Brain (organoid and tissue), 16 donors: ENCODE measurements at places on chromosomes 6 and 20.

DNA sequence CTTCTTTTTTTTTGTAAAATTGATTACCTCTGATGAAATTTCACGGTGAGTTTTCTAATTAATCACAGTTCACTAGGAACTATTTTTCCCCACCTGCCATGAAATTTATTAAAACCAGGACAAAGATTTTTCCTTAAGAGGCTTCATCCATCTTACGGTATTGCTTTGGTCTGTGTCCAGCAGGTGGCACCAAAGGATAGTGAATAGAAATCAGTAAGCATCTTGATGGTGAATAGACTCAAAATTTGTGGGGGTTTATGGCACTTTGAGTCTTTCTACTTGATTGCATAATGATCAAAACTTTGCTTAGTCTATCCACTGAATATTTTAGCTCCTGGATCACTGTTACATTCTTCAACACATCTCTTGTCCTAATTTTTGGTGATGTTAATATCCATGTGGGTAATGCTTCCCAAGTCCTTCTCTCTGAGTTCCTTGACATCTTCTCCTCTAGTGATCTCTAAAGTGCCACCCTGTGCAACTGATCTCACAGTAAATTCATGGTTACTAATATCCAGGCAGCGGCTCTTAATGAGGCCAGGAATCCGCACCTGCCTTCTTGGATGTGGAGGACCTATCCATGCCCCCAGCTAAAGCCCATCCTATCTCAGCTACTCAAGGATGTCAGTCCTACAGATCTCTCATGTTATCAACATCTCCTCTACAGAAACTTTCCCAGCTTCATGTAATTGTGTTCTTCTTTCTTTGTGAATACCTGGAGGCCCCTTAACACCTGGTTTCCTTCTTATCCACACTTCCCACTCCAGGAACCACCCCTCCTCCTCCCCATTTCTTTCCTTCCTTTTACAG, 54.5 kb downstream of the STMND1 start:
- DNase-seq: peak; percentile 94

DNA sequence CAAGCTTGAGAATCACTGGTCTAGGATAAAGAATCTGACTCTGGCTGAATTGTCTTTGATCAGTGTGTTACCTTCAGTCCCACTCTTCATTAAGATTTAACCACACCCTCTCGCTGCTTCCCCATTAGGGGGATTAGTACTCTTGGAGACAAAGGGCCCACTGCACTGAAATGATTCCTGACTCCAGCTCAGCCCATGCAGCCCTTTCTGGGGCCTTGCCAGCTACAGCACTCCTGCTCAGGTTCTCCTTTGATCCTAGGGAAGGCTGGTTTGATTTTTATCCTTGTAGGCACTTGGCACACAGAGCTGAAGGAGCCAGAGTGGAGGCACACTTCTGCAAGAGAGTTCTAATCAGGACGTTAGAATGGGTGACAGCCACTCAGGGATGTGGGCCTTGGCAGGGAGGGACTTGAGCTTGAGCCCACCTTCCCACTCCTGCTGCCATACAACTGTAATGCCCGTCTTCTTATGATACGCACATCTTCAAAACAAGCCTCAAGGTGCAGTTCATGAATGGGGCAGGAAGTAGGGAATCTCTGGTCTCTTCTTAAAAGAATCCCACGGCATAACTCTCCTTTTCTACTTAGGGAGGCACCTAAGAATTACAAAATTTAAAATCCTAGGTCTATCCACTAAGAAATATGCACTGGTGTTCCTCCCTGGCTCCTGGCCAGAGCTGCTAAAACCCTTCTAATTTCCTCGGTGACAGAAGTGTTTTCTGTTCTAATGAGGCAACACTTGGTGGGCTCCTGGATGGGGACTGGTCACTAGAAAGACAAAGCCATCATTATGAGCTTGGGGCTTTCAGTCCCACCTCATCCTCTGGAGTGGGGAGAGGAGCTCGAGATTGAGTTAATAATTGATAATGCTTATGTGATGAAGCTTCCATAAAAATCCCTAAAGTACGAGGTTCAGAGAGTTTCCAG, 1.5 kb upstream of the SLA2 start:
- peak; percentile 11 for DNase-seq

DNA sequence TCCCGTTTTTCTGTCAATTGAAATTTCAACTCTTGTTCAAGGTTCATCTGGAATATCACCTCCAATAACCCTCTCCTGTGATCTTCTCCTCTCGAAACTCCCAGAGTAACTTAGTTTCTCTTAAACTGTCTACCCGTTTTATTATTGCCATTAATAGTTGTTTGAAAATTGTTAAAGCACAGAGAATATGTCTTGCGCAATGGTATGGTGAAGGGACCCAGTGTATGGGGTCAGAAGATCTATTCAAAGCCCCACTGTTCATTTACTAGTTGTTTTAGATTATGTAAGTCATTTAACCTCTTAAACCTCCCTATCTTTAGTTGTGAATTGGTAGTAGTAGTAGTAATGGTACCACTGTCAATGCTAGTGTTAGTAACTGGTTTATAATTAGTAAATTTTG, 6.2 kb upstream of the TAB2 start:
- no peak for DNase-seq

DNA sequence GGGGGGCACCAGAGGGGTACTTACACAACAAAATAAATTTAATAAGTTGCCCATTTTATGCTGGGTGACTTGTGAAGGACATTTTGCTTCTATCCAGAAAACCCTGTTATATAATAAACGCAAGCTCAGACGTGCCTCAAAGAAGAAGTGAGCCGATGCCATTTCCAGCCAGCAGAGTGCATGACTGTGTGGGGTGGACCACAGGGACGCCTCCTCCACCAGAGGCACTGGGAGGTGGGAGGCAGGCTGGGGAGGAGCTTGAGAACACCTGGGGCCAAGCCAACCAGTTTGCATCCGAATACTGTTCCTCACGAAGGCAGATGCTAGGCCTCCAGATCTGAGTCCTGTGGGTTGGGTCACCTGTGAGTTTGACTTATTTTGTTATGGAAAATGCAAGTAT, 363.8 kb downstream of the RNGTT start:
- DNase-seq: no peak

- no peak for DNase-seq
Measured at GRCh38 chr6:16676978-16677377, 84.3 kb downstream of the ATXN1 start.

GRCh38 chr6:118859517-118860064, 34.4 kb upstream of the ASF1A start:
- no peak for DNase-seq

DNA sequence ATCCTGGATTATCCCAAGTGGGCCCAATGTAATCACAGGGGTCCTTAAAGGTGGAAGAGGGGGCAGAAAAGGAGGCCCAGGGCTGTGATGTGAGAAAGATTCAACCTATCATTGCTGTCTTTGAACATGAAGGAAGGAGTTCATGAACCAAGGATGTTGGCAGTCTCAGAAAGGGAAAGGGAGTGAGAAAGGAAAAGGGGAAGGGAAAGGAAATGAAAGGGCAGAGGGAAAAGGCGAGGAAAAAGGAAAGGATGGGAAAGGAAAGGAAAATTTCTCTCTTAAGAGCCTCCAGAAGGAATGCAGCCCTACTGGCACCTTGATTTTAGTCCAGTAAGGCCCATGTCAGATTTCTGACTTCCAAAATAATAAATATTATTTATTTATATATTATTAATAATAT, 687.8 kb downstream of the COL12A1 start:
- DNase-seq: no peak

DNA sequence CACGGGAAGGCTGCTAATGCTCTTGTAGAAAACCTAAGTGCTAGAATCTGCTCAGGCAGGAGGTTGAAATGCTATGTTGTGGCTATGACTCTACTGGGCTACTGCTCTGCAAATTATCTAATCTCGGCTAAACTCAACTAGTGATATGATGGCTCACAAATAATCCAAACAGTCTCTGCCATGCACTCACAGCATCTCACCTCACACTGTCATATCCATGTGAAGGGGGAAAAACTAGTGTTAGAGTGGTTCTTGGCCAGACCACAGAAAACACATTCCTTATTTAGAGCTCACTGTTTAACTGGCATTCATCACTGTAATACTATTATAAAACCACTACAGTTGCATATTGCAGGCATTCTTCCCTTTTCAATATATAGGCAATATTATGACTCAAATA, 81.8 kb upstream of the DST start:
- DNase-seq: peak; percentile 48

DNA sequence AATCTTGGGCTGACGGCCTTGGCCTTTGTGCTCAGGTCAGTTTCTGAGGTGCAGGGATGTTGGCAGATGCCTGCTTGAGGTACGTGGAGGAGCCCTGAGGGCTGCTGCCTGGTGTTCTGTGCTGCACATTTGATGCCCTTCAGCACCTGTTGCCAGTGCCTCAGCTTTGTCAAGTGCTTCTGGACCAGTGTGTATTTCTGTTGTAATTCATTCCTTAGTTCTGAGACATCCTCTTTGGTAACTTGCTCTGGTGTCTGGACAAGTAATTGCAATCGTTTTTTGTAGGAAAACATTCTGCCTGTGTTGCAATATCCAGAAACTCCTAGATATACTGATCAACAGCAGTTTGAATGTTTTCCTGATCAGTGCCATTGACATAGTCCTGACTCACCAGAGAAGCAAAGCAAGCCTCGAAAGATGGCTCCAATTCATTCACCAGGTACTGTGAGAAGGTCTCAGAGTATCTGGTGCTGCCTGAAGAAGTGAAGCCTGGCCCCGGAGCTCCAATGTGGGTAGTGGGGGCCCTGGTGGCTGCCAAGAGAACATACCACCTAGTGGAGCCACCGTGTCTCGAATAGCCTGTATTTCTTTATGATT, 26.7 kb downstream of the ZNF337 start:
- DNase-seq: no peak

DNA sequence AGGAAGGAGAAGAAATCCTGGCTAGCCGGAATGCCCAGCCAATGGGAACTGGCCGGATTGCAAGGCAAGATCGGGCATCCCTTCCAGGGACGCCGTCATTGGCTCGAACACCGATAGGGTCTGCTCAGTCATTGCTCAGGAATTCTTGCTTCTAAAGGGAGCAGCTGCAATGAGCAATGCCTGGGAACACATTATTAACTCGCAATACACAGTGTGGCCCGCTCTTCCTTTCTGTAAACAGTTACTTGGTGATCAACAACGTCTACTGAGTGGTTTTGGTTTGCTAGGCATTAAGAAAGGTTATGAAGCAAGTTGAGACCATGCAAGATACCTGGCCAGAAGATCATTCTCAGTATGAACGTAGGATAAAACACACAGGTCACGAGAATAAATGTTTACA, 165.4 kb upstream of the CITED2 start:
- DNase-seq: no peak

GRCh38 chr20:64238851-64239387, 16.6 kb upstream of the PCMTD2 start:
- no peak for DNase-seq

GRCh38 chr20:37347347-37347823, 1.4 kb downstream of the SRC start:
- no peak for DNase-seq

DNA sequence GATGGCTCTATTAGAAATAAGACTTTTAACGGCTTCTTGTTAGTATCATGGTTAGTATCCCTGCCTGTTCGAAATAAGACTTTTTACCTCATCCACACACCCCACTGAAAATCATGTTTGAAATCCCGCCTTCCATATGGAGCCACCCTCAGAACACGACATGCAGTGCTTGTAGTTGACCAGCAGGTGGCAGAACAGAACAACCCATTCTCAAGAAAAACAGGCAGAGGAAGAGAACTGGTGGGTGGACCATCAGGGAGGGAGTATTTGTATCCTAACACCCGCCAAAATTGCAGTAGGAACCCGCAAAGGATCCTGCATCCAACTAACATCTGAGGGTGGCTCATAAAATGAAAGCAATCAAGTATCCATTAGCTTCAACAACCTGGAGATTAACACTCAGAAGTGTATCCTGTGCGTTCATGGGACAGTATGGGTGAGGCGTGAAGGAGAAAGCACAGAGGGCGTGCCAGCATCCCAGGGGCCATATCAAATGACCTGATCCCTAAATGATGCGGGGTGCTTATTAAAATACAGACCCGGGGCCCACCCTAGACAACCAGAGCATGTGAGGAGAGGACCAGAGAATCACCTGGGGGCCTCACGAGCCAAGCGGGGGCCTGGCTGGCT, 89.6 kb upstream of the NHSL1 start:
- DNase-seq: peak; percentile 85

DNA sequence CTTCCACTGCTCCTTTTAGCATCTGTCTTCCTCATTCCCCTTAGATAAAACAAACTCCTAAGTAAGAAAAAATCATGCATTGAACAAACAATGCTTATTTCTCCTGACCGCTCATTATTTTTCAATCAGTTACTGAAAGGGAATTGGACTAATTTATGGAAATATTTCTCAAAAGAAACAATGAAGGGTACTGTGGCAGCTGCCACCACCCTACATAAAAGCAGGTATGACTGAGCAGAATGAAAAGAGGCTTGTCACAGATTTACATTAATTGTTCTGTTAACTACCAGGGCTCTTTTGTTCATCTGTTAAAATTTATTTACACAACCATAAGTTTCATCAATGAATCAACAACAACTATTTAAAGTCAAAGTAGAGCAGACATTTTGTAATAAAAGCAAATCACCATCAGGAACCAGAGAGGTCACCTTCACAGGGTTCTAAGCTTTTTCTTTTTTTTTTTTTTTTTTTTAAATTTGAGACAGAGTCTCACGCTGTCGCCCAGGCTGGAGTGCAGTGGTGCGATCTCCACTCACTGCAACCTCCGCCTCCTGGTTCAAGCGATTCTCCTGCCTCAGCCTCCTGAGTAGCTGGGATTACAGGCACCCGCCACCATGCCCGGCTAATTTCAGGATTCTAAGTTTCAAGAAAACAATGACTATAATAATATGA, 204.0 kb downstream of the PTPRK start:
- DNase-seq: no peak

DNA sequence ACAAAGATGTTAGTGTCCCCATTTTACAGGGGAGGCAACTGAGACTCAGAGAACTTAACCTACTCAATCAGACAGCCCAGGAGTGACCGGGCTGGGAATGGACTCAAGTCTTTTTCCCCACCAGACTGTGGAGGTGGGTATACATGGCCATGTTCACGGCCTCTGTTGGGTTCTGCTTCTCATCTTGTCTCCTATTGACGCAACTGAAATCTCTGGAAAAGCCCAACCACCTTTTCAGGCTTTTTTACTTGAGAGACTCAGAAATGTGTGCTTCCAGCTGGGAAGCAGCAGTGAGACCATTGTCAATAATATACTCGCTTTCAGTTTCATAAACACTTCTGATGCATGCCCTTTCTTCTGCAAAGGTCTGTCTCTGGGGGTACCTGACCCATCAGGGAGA, 70.7 kb downstream of the SOBP start:
- no peak for DNase-seq

- DNase-seq: no peak
Measured at GRCh38 chr6:71252410-71252809, 36.2 kb upstream of the OGFRL1 start.
